Immature natural killer cell (primary cell): ENCODE measurements at places on chromosomes 5 and 9.

GRCh38 chr5:132708645-132709044 is 28.7 kb downstream of the KIF3A start:
- H3K36me3 ChIP-seq = peaks cover 28% of the 10 kb centered on the region
- H3K27ac ChIP-seq = no peak overlapping the region
- no peak overlapping the region for H3K4me3 ChIP-seq
- no peak for DNase-seq
- no peaks in the 10 kb centered on the region for H3K27me3 ChIP-seq
- H3K4me1 ChIP-seq = no peaks in the 10 kb centered on the region

GRCh38 chr5:81154725-81155124 is 78.4 kb upstream of the CKMT2 start:
- peaks cover 14% of the 10 kb centered on the region for H3K36me3 ChIP-seq
- H3K4me1 ChIP-seq = no peaks in the 10 kb centered on the region
- H3K4me3 ChIP-seq = no peak overlapping the region
- no peak overlapping the region for H3K27ac ChIP-seq

- no peak for DNase-seq
- H3K36me3 ChIP-seq = no peaks in the 10 kb centered on the region
- no peak overlapping the region for H3K4me3 ChIP-seq
- H3K27ac ChIP-seq = no peak overlapping the region
These were observed 27.5 kb upstream of the SPINK14 start for GRCh38 chr5:148140846-148141245.

- peaks cover 9% of the 10 kb centered on the region for H3K27me3 ChIP-seq
- no peak overlapping the region for H3K4me3 ChIP-seq
- no peak overlapping the region for H3K27ac ChIP-seq
These were observed 81.2 kb downstream of the ALDH1A1 start for GRCh38 chr9:72871685-72872084.

DNA sequence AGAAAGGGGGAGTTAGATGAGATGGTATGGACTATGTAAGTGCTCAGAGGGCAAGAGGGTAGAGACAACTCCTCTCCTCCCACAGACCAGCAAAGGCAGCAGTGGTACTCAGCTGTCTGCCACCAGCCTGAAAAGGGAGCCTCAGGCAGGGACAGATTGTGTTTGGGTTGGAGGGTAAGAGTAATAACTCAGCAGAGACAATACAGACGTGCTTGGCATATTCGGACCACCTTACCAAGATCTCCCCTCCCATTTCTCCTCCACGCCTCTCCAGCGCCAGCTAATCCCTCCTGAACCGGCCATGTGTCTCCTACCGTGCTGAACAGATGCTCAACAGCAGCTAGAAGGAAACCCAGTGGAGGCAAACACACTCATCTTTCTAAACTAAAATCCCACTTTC is 180.8 kb downstream of the ASTN2 start:
- peaks cover 6% of the 10 kb centered on the region for H3K27me3 ChIP-seq
- no peak overlapping the region for H3K4me3 ChIP-seq
- H3K36me3 ChIP-seq = no peaks in the 10 kb centered on the region
- DNase-seq = no peak
- H3K4me1 ChIP-seq = no peaks in the 10 kb centered on the region

DNA sequence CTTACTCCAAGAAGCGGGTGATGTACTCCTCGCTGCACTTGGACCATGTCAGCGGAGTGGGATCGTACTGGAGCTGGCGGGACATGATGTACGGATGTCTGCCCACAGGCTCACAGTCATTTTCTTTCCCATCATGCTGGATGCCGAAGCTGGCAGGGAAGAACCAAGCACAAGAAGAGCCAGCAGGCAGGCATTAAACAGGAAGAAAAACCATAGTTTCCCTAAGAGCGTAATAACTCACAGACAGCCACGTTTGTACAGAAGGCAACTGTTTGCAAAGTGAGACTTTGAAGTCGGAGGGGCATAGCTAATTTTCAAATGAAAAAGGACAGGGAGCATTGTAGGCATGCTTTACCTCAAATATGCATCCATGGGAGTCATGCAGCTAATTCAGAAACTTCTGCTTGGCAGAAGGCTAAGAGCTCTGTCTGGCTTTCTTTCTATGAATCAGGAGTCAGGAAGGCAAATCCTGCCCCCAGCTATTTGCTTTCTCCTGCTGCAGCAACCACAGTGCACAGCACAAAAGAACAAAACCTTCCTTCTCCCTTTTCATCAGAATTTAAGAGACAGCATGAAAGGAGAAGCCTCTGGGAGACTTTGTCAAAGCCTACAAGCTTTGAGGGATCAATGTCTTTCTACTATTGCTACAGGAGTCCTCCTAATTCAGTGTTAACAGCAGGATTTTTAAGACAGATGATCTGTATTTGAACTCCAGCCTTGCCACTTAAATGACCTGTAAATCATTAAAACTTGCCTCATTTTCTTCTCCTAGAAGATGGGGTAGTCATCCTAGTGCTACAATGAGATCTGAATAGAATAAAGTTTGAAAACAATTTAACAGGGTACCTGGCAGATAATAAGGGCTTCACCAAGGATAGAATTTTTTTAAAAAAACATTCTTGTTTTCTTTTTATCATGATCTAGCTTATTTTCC is 209.1 kb downstream of the TARS1 start:
- H3K27me3 ChIP-seq = peaks cover 4% of the 10 kb centered on the region
- no peak overlapping the region for H3K4me3 ChIP-seq
- no peaks in the 10 kb centered on the region for H3K36me3 ChIP-seq
- no peak for DNase-seq

- H3K27me3 ChIP-seq = no peaks in the 10 kb centered on the region
- no peak for DNase-seq
- H3K36me3 ChIP-seq = no peaks in the 10 kb centered on the region
- H3K27ac ChIP-seq = no peak overlapping the region
- no peak overlapping the region for H3K4me3 ChIP-seq
These were observed 377.1 kb downstream of the ACTL7B start for GRCh38 chr9:108478431-108479332.

DNA sequence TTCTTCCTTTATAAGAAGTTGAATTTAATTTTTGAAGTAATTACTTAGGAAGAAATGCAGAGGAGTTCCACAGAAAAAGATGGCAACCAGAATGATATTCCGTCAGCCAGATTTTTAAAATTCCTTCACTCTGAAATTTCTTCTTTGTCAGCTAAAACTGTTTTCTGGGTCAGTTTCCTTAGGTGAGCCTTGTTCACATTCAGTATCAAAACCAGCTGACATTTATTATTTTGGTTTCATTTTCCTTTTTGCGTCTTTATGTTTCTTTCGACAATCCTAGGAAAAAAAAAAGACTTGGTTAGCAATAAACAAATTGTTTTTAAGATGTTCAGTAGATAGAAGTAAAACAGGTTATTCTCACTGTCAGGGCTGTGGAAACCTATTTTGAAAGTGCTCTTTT is 4.1 kb upstream of the IARS1 start:
- peaks cover 43% of the 10 kb centered on the region for H3K4me1 ChIP-seq
- no peak for DNase-seq
- H3K27me3 ChIP-seq = peaks cover 10% of the 10 kb centered on the region

DNA sequence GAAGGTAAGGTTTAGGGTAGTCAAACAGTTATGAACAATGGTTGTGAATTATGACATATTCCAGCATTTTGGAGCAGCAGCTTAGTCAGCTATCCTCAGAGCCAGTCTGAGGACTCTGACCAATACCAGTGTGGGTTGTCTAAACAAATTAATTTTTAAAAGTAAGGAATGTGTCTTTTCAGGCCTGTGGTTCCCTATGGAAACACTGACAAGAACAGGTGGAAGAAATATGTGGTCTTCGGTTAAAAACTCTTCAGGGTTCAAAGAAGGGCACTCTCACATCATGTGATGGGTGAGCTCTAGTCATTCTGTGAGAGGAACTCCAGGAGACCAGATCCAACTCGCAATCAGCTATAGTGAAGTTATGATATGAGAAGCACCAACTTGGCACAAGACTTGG is 33.5 kb upstream of the ALDOB start:
- no peaks in the 10 kb centered on the region for H3K36me3 ChIP-seq
- no peaks in the 10 kb centered on the region for H3K4me1 ChIP-seq
- no peak for DNase-seq
- peaks cover 2% of the 10 kb centered on the region for H3K27me3 ChIP-seq
- no peak overlapping the region for H3K27ac ChIP-seq
- H3K4me3 ChIP-seq = no peak overlapping the region

- no peaks in the 10 kb centered on the region for H3K4me1 ChIP-seq
- DNase-seq = no peak
- H3K27me3 ChIP-seq = peaks cover 5% of the 10 kb centered on the region
- H3K4me3 ChIP-seq = no peak overlapping the region
- no peaks in the 10 kb centered on the region for H3K36me3 ChIP-seq
- no peak overlapping the region for H3K27ac ChIP-seq
These were observed 61.4 kb downstream of the SLC1A3 start for GRCh38 chr5:36667824-36668223.
